ENCODE measurements at places on chromosomes 16 and 17. TPM values are rescaled to one million over a fixed set of nuclear protein-coding genes. Genes with fewer than 3 reads are reported as not detected.
A peak's percentile ranks its signal among the peaks of the same experiment; 100 is the strongest.

DNA sequence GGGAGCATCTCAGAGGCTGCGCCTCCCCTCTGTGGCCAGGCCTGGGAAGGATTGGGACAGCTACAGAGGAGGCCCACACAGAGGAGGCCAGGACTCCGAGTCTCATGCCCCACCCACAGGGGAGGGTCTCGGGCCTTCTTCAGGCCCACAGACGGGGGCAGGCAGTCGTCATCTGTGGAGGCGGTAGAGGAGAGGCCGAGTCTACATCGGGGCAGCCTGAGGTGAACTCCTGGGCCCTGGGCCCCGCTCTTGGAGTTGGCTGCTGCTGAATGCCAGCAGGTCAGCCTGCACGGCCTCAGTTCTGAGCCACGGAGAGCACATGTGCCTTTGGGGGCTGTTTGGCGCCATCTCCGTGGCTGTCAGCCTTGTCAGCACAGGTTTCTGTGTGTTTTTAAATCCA lies 8.1 kb upstream of the NUDT16L1 start:
- DNase-seq, result no peak

DNA sequence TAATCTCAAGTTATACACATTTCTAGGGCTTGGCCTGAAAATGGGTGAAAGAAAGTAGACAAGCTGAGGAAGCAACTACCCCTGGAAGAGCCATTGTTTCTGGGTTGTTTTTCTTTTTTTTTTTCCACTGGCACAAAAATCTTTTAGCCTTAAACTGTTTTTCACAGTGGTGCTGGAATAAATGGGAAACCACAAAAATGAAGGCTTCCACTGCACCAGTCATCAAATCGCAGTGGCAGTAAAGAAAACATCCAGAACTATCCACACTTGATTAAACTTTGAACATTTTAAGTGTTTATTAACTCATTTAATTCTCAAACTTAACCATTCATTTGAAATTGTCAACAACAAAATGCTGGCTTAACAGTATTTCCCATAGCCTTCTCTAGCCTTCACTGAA lies 14.3 kb downstream of the CMTM4 start:
- no peak for DNase-seq

DNA sequence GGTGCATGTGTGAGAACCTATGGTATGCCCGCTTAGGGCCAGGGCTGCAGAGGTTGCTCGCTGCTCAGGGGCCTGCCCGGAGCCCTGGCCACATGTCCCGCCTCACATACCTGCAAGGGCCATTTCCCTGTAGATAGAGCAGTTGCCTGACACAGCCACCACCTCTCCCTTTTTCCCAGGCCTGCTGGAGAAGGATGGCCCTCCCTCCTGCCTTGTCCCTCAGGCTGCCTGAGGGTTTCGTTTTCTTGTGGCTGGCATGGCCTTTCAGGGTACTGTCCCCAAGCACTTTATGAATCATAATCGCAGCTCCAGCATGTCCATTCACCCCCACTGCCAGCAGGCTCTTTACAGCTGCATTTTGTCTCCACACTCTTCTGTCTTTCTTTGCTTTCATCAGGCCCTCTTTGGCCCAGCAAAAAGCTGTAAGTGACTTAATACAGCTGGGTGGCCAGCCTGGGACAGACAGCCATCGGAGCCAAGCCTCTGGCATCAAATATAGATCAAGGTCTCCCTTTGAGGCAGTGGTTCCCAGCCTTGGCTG lies 65.7 kb downstream of the MPRIP start:
- DNase-seq, result no peak

GRCh38 chr16:11610580-11610979 lies 23.9 kb upstream of the LITAF start:
- no peak for DNase-seq

DNA sequence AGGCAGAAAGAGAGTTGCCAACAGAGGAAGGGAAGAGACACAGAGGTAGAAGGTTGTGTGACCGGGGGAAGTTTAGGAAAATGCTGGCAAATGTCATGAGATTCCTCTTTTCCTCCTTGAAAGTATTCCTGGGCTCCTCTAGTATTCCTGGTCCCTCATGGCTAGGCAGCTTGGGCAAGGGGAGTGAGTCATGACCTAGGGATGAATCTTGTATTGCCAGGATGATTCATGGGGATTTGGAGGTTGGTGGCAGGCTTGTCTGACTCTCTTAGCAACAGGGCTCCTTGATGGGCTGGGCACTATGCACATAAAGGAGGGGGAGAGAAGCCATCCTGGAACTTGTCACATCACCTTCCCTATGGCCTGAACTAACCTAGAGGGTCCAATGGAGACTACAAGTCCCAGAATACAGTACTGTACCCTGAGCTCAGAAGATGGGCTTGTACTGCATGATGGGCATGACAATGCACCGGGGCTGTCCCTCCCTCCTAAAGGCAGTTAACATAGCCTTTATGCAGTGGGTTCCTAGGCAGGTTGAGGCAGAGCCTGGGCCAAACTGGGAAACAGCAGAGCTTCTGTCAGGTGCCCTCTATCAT lies 2.1 kb upstream of the SEZ6 start:
- DNase-seq, result no peak

DNA sequence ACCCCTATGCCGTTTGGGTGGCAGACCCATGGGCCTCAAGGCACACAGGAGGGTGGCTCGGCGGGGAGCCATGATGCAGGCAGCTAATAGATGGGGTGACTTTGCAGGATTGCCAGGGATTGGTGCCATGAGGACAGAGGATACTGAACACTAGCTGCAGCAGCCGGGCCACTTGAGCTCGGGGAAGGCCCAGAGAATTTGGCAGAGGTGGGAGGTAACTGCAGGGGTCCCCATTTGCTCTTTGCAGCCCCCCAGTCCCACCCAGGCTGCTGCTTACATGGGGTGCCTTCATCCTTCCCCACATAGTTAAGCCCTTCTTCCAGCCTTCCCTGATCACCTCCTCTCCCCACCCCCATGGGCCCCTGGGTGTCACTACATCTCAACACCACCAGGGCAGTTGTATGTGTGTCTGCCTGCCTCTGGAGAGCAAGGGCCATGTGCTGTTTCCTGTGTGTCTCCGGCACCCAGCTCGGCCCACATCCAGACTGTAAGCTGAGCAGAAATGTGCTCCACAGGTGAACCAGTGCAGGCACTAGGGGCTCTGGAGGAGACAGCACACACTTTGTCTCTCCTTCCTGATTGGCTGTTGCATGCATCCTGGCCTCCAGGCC lies 52.0 kb downstream of the SREBF1 start:
- no peak for DNase-seq

- no peak for DNase-seq
These were observed 2.3 kb upstream of the TAC4 start for GRCh38 chr17:49850218-49850610.

Gene PABPN1L
- not detected for total RNA-seq

Gene CACNG5
- total RNA-seq, result not detected

Gene LYRM9
- total RNA-seq, result 27.2 TPM

Gene FAM83G
- 10.8 TPM for total RNA-seq

Gene ARL6IP1
- 128 TPM for total RNA-seq

DNA sequence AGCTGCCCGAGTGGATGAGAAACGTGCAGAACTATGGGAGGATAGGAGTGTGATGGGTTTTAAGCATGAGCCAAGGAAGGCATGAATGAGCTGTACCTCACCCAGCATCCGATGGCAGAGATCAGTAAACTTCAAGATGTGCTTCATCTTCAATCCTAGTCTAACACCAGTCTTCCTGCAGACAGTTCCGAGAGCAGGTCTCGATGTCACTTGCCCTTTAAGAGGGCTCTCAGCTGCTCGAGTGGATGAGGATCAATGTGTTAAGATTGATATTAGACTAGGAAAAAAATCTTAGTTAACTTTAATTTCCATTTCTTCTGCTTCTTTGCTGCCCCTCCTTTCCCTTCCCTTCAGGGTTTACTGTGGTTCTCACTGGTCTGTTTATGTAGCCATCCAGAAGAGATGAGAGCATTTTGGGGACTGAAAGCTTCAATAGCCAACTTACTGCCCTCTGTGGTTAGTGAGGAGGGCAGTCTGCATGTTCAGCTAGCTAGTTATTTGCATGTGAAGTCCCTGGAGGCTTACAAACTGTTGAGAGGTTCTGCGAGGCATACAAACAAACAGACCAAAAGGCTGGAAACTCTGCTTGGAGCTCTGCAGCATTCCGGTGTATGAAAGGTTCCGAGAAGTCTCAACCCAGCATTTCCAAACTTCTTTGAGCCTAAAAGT lies 15.3 kb downstream of the KLHL36 start:
- no peak for DNase-seq

Gene NEUROD2
- not detected for total RNA-seq

DNA sequence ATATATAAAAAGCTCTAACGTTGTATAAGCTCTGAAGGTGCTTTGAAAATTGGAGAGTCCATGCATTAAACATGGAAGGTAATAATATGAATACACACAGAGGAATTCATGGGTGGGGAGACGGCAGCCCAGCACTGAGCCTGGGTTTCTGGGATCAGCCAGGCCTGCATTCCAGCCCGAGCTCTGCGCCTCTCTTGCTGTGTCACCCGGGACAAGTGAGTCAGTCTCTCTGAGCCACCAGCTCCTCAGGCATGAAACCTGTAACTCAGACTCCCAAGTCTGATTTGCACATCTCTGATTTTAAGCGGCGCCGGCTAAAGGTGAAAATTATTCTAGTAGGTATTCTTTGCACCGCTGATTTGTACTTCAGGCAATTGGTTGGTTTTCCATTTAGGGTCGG lies 238.8 kb downstream of the MRTFB start:
- no peak for DNase-seq

Gene CFAP52
- total RNA-seq, result not detected

DNA sequence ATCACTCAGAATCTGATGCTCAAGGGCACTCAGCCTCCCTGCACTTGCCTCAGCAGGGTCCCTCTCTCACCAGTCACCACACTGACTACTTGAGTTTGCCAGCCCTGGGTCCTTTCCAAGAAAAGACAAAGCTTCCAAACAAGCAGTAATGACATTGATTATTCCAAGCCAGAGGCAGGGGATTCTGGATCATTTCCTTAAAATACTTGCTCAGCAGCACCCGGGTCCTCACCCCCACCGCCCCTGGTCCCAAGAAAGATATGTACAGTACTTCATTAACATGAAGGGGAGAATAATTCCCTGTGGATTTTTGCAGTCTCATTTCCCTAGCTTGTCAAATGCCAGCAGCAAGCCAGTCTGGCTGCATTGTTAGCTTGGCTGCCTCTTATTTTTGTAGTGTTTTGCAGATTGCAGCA lies 83.2 kb upstream of the GNAO1 start:
- DNase-seq, result no peak

DNA sequence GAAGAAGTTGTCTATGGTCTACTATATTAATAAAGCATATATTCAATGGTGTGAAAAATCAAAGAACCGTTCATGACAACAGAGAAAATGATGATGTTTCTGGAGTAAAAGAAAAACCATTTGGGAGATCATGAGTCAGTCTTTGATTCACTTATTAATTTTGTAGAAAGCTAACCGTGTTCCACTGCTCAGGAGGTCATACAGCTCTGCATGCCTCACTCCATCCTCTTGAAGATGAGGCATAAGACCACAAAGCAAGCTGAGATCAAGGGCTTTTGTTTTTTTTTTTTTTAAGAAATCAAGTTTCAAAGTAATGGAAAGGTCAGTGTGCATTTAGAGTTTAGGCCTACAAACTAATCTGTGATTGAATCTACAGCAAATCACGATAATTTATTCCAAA lies 206.4 kb downstream of the CEP112 start:
- DNase-seq, result no peak

Gene HCRT
- total RNA-seq, result not detected

GRCh38 chr16:11768849-11769248 lies 26.2 kb upstream of the TXNDC11 start:
- DNase-seq, result no peak

- DNase-seq, result no peak
These were observed 4.5 kb upstream of the ACSF3 start for GRCh38 chr16:89089120-89089519.

Gene SLC22A31
- not detected for total RNA-seq

DNA sequence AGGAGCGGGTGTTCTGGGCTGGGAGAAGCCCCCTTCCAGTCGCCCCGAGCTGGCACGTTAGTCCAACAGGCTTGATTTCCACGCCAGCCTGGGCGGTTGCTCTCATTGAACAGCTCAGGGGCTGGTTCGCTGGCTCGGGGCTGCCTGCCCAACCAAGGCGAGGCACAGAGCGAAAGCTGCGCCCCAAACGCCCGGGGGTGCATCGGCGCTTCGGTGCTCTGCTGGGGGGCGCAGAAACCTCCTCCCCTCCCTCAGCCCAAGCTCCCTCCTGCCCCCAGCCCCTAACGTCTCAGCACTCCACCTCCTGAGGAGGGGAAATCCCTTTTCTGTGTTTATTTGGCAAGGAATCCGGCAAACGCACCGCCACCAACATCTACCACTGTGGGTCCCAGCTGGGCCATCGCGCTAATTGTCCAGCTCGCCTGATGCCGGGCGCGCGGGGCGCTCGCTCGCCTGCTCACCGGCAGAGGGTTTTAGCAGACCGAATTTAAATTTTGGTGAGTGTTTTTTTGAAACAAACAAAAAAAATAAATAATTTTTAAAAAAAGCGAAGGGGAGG lies 29.5 kb upstream of the RBFOX1 start:
- DNase-seq, result no peak

DNA sequence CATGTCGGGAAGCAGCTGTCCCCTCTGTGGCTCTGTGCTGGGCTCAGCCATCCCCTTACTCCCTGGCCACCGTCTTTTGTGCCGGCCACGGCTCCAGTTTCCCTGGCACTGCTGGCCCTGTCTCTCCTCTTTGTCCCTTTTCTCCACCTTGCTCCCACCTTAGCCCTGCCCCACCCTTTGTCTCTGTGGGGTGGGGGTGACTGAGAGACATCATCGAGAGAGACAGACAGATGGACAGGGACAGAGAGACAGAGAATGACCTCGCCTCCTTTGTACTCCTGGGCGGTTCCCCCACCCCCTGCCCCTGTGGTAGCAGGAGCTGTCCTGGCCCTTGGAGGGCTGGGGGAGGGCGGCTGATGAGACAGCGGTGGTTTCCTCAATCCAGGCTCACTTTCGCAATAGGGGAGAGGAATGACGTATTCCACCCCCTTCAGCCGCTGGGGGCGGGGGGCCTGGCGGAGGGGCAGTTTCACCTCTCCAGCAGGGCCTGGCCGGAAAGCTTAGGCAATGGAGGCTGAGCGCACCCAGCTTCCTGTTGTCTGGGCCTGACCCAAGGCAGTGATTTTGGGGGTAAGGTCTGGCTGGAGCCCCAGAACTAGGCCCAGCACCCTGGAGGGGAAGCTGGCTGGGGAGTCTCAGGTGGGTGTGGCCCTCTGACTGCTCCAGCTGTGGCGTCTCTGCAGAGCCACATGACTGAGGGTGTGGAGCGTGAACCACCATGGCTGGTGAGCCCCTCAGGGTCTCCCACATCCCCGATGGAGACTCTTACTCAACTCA lies 7.3 kb downstream of the FMNL1 start:
- peak; percentile 20 for DNase-seq

GRCh38 chr17:2888326-2888725 lies 92.1 kb downstream of the RAP1GAP2 start:
- no peak for DNase-seq

Gene NECAB2
- total RNA-seq, result not detected

Gene SPN
- total RNA-seq, result 1.1 TPM

GRCh38 chr17:1724869-1725641 lies 551 bp downstream of the WDR81 start:
- DNase-seq, result no peak

GRCh38 chr17:48351911-48352332 lies 78.1 kb downstream of the SKAP1 start:
- no peak for DNase-seq

Gene TTYH2
- total RNA-seq, result 2.4 TPM

Gene CDH13
- total RNA-seq, result 280 TPM

GRCh38 chr16:15552507-15552906 lies 90.4 kb downstream of the MARF1 start:
- no peak for DNase-seq

GRCh38 chr17:38893113-38893512 lies 23.3 kb downstream of the LASP1 start:
- DNase-seq, result no peak

Data from thoracic aorta (tissue), 2 donors.